Trophoblast cell (in vitro differentiated cells and primary cell): ENCODE measurements at places on chromosomes 5 and 9.

DNA sequence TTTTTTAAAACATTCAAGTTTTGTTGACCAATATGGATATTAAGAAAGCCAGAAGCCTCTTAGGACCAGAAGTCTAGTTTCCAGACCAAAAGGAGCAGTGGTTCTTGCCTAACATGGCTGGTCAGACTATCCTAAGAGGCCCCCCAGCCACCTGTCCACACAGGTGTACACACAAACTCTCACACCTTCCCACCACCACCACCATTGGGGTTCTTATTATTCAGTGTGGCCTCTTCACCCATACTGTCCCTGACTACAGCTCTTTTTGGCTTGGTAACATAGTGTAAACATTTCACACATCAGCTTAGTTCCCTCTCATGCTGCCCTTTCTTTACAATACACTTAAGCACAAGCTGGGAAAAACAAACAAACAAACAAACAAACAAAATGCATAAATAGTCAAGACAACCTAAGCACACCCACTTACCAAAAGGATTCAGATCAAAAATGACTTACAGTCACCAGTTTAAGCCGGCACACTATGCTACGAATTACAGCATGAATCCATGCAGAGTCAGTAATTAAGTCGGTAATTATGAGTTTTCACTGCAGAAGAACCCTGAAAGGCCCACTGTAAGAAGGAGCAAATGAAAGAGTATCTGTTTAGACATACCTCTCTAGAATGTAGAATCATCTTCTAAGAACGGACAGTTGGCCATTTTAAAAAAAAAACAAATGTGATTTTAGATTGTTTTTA is 9.5 kb downstream of the LHFPL2 start:
- no peak for DNase-seq

DNA sequence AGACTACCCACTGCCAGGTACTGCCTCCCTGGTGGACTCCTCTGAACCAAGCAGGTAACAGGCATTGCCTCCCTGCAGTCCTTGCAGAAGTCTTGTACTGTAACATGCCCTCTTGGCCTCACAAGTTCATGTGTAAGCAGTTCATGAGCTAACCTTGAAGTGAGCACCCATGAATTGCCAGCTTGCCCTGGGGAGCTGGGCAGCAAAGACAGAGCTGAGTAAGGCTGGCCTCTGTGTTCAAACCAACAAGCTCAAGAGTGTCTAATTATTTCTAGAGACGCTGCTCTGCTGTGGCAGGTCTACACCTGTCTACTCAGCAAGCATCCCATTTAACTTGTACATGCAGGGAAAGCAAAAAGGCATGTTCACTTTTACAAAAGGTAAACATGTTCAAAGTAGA is 113.5 kb downstream of the FEM1C start:
- no peak for DNase-seq

GRCh38 chr5:2675548-2675947 is 75.9 kb downstream of the IRX2 start:
- DNase-seq, result no peak

DNA sequence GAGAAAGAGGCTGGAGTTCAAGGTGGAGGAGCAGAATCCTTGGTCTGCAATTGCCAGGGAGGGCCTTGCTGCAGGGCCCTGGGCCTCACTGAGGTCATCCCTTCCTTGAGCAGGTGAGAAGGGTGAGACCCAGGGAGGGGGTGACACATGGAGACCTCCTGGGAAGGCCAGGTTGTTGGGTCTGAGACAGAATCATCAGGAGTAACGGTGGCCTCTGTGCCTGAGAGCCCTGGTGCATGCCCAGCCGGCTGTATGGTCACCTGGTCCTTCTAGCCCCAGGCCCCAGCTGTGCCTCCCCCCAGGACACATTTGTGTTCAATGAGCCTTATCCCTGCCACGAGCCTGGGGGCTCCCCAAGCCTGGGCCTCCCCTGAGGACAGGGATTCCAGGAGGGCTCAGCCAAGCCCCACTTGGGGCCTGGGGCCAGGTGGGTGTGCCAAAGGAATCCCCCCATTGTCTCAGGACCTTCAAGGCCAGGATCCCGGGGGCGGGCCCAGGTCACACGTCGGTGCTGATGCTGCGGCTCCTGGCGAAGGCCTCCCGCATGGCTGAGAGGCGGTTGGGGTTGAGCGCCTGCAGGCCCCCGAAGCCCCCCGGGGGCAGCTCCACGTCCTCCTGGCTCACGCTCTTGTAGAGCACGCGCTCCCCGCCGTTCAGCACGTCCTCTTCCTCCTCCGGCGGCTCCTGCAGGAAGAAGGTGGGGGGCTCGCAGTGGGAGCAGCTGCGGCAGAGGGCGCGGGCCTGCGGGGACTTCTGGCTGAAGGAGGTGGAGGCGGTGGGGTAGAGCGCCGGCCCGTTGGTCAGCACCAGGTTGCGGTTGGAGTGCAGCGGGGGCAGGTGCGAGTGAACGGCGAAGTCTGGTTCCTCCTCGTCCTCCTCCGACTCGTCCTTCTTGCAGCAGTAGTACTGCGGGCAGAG is 30.4 kb downstream of the FAM163B start:
- no peak for DNase-seq

DNA sequence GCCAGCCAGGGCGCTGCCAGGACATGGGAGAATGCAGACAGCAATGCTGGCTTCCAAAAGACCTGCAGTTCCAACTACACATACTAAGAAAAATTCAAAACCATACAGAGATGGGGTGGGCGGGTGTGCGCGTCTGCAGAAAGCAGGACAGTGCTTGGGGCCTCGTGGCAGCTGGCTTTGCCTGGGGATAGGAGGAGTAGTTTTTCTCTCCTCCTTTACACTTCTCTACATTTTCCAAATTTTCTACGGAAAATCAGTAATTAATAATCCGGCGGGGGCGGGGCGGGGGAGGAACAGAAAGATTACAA is 43.6 kb upstream of the SARDH start:
- DNase-seq, result no peak

GRCh38 chr5:17769277-17769676 is 135.0 kb downstream of the TAF11L14 start:
- no peak for DNase-seq

DNA sequence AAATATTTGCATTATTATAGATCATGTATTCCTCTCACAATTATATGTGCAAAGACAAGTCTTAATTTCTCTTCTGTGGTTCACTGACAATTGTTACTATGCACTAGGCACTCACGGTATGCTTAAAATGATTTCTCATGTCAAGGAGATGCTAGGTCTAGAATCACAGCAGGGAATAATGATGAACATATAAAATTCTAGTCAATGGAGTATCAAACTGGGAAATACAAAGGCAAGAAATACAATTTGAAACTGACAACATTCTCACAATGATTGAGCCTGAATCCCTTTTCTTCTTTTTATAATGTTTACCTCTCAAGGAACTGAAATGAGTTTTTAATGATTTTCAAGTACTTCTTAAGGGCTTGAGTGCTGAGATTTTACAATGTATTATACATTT is 302.3 kb upstream of the GRAMD2B start:
- no peak for DNase-seq

DNA sequence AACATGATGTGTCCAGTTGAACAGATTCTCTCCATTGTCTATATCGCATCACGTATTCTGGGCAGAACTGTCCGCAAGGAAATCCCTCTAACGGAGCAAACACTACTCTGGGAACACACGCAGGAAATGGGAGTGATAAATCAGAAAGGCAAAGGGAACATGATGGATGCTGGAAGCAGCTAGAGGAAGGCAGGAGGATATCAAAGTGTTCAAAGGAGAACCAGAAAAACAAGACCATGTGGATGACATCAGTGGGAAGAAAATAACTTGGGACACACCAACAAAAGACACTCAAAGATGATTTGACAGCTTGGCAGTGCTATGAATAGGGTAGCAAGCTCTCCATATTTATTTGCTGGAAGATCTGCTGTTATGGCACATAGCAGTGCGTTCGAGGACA is 142.9 kb downstream of the PLK2 start:
- no peak for DNase-seq

DNA sequence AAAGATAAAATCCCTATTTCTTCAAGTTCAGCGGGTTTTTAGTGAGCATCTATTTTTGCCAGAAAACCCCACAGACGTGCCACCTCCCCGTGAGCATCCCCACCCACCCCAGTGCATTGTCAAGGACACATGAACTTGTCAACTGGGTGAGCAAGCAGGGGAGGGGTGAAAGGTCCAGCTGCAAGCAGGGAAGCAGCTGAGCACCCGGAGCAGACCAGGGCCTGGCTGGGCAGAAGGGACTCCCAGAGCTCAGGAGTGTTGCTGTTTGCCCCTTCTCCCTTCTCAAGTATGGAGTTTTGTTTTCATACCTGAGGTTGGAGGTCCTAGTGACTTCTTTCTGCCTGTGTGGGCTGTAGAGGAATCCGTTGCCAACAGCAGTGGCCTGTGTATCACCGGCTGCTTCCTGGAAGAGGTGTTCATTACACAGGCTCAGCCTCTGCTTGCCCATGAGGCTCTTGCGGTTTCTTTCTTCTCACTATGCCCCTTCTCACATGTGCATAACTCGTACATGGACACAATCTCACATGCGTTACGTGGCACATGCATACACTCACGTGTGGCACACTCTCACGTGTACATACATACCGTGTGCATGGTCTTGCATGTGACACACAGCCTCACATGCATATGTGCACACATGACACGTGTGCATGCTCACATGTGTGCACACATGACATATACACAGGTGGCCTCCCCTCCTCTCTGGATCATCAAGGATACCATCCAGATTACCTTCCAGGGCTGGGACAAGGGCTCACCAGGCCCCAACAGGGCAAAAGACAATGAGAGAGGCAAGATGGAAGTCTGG is 126.7 kb downstream of the MVB12B start:
- no peak for DNase-seq

DNA sequence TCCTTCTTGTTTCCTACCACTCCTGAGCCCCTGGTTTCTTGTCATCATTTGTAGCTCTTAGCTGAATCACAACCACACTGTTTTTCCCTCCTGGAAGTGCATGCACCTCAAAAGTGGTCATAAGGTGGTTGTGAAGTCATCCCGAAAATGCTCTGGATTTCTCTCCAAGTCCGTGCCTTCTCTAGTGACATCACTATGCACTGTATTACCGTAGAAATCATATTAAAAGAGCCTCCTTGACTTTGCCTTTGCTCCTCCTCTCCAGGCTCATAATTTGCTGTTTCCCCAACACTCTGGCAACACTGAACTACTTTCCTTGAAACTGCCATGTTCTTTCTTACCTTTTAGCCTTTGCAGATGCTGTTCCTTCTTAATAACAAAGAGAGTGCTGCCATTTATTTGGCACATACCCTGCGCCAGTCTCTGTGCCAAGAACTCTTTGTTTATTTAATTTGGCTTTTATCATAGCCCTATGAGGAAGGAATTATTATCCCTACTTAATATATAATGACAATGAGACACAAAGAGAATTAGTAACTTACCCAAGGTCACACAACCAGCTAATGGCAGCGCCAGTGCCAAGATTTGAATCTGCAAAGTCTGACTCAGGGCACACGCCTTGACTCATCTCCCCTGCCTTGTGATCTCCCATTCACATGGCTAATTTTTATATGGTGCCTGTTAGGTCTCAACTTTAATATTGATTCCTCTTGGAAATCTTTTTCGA is 115.4 kb downstream of the KIF4B start:
- no peak for DNase-seq

DNA sequence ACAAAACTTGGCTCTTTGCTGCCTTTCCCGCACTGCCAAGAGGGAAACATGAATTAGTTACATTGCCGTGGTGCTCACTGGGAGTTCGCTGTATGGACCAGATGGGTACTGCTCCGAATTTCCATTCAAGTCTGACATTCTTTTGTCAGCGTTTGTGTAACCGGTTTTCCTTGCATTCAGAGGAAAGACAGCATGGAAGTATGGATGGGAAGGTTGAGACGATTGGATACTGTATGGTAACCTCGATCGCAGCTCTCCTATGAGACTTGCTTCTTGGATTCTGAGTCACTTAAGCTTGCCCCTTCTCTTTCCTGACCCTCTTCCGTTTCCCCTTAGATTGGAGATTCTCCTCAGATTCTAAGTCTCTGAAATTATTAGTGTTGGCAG is 625 bp upstream of the UBLCP1 start:
- no peak for DNase-seq

DNA sequence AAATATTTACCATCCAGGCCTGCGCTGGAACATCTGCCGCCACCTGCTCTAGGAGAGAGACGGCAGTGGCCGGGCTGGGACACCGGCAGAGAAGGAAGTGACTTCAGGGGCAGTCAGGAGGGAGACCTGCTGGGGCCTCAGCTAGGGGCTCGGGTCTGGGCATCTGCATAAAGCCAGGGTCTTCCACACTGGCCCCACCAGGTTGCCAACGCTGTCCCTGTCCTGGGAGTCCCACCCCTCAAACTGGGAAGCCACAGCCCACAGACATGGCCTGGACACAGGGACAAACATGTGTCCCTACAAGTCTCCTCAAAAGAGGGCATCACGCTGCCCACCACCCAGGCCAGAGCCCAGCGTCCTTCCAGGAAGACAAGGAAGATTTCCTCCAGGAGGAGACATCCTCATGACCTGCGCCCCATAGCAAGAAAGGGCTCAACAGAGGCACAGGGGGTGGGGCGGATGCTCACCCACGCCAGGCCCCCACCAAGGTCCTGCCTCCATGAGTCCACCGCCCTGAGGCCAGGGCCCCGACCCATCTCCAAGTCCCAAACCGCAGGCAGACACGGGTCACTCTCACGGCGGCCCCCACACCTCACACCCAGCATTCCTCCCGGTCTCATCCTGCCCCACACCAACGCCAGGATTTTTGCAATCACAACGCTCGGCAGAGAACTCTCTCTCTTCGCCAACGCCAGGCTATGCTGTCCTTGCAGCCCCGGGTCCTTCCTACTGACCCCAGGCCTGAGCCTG is 9.0 kb downstream of the VAV2 start:
- no peak for DNase-seq
